ENCODE measurements at places on chromosomes 7 and 10.

DNA sequence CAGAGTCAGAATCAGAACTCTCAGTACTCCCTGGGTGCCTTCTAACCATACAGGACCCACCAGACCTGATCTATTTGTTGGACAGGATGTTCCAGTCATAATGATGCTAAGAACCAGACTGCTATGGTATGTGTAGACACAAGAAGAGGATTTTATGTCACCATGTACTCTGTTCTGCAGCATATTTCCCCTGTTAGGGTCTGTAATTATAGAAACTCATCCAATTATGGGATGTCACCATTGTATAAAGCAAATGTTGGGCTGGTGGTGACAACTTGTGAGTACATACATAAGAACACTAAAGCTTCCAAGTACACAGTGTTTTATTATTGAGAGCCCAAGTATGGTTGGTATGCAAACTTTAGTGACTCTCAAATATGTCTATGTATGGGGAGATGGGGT is 67.1 kb upstream of the AGBL3 start:
- peak; percentile 26 for DNase-seq

DNA sequence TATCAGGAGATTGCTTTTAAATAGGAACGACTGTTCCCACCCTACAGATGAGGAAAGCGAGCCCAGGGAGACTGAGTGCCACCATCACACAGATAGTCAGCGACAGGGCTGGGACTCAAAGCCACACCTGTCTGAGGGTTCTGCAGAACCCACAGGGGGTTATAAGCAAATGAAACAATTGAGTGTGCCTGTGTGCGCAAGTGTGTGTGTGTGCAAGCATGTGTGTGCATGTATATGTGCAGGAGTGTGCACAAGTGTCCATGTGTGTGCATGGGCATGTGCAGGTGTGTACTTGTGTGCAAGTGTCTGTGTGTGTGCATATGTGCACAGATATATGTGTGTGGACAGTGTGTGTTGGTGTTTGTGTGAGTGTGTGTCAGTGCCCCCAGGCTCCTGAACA is 280.2 kb downstream of the GRID1 start:
- DNase-seq, result no peak

GRCh38 chr10:69866688-69867461 is 65.2 kb downstream of the COL13A1 start:
- peak; percentile 73 for DNase-seq

- no peak for DNase-seq
Measured at GRCh38 chr10:978826-979421, 9.3 kb upstream of the GTPBP4 start.

- DNase-seq, result peak; percentile 67
Measured at GRCh38 chr10:17033529-17034260, 95.9 kb downstream of the CUBN start.

DNA sequence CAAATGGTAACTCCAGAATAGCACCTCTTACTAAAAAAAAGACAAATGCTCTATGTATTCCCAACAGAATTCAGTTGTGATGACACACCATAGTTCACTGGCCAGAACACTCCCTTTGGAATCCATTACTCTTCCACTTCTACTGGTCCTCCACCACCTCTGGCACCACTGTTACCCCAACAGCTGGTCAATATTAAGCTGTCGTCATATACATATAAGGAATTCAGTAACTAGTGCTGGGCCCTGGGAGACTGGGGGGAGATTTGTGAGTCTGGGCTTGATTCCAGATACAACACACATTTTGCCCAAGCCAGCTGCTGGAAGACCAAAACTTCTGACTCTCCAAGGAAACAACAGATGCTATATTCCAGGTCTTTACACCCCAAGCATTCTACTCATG is 26.0 kb upstream of the ITGA8 start:
- peak; percentile 36 for DNase-seq

- no peak for DNase-seq
Measured at GRCh38 chr7:114255404-114255841, 159.2 kb upstream of the FOXP2 start.

DNA sequence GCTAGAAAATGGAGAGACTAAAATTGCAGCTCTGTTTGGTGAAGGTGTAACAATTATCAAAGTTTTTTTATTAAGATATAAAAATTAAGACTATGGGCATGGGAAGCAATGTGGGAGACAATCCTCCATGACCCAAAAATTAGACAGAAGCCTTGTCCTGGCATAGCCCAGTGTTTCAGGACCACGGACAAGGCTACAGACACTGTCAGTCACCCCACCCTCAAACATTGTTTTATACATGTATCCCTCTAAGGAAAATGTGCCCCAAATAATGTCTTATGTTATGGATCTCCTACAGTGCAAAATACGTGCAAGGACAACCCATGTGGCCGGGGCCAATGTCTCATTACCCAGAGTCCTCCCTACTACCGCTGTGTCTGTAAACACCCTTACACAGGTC is 24.0 kb downstream of the HABP2 start:
- no peak for DNase-seq

GRCh38 chr7:91293136-91293535 is 28.9 kb downstream of the FZD1 start:
- no peak for DNase-seq

DNA sequence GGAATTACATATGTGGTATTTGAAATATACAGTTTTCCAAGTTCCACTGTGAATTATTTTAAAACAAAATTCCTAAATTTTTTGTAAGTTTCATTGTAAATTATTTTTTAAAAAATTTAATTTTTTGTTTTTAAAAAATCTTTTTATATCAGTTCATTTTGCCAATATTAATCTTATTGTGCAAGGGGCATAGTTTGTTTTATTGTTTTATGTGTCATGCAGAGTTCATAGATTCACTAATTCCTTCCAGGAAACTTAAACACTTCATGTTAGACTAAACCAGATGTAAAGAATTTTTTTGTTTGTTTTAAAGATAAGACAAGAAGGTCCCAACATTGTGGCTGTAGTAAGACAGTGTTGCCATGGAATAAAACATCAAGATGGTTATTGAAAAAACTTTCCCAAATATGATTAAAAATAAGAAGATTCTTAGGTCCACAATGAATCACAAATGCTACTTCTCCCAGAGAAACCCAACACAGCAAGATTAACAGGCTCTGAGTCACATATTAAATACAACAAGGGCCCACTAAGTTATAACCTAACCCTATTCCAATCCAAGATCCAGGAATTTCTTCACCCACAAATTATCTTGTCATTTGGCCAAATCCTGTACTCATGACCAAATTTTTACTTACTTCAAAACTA is 464.7 kb upstream of the IGFBP3 start:
- peak; percentile 98 for DNase-seq

DNA sequence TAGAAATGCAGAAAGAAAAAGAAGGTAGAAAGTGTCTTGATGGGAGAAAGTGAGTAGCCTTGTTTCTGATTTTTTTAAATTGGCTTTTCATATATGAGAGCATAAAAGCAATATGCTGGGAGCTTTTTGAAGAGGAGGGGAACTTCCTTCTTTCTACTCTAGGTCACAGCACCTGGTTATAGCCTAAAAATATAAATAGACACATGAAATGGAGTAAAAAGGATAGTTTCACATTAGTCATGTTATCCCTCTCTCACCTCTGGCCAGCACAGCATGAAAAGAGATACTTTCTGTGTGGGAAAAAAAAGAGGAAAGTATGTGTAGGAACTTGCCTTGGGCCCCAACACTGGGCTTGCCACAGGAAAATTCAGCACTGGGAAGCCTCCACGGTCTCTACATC is 292.2 kb upstream of the ZWINT start:
- DNase-seq, result no peak

DNA sequence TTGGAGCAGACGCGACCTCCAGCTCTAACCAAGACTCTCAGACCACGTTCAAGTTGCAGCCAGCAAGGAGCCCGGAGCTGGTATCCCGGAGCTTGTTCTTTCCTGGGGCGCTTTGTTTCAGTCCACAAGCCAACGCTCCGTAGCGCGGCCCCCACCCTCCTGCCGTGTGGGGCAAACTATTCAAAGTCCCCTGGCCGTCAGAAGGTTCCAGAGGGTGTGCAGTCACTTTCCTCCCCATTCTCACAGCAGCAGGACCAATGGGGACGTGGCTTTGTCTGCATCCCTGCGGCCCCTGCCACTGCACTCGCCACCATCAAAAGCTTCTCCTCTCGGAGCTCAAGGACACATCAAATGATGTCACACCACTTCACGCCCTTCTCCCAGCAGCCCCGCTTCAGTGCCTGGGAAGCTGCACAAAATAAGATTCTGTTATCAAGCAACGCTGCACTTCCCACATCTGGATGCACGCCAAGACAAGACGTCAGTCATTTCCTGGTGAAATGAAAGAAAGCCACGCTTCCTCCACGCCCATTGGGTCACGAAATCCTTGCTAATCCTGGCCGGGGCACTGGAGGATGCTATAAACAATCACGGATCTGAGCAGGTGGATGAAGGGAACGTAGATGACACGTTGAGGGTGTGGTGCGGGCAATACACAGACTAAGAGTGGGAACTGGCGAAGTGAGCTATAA is 348.2 kb downstream of the PTPRN2 start:
- DNase-seq, result no peak

DNA sequence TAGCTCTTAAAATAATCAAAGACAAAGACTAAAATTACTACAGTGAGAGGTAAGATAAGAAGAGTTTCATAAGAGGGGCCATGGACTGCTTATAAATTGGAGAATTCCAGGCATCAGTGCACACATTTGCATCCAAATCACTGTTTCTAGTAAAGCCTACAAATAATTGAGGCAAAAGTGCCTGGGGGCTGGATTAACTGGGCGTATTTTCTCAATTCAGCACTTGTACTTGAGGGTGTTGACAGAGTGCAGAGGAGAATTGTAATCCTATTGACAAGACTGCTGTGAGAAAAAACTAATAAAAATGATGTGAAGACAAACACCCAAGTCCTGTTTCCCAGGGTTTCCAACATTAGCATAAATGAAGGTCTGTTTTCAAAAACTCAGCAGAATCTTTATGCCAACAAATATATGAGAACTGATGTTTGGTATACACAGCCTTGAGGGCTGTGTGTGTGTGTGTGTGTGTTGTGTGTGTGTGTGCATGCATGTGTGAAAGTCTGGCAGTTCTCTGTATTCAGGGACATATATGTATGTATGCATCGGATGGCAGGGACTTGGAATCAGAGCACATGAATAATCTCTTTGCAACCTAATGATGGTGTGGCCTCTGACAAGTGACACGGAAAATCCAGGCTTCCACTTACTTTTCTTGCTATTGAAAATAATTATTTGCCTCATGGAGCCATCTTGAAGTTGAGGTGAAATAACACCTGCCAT is 182.1 kb upstream of the CDC14C start:
- no peak for DNase-seq

DNA sequence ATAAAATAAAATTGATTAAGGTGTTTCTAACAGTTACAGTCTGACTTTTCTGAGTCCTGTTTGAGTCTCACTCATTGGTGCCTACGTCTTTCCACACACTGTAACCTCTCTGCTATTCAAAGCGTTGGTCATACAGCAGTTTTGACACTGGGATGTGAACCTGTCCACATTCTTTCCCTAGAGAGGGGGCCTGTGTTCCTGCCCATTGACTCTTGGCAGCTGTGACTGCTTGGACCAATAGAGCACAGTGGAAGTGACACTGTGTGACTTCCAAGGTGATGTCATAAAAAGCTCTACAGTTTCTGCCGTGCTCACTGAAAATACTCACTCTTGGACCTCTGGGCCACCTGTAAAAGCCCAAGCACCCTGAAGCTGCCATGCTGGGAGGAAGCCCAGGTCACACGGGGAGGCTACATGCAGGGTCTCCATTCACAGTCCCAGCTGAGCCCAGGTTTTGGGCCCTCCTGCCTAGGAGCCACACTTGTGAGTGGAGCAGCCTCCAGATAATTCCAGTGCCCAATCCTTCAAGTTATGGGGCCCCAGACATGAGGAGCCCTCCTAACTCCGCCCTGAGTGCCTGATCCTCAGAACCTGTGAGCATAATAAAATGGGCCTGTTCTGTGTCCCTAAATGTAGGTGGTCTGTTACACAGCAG is 704 bp upstream of the ANTXRL start:
- no peak for DNase-seq

DNA sequence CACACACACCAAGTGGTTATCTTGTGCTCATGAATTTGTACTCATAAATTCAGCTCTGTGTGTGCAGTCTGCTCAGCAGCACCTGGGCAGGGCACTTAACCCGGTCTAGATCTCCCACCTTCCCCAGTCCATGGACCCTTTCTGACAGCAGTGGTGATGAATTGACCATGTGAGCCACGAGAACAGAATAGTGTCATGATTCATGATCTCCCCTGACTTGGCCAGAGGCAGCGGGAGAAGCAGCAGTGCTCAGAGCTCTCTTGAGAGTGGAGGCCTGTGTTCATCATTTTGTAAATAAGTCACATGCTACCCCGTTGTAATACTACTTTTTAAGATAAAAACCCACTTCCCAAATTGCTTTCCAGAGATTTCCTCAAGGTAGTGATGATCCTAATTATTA is 74.2 kb downstream of the GALNT17 start:
- no peak for DNase-seq

GRCh38 chr7:116443101-116443523 is 56.4 kb upstream of the CAV2 start:
- peak; percentile 98 for DNase-seq

- no peak for DNase-seq
Measured at GRCh38 chr10:69243817-69244216, 23.7 kb downstream of the HKDC1 start.

GRCh38 chr7:43278088-43278644 is 165.7 kb downstream of the HECW1 start:
- DNase-seq, result peak; percentile 63

DNA sequence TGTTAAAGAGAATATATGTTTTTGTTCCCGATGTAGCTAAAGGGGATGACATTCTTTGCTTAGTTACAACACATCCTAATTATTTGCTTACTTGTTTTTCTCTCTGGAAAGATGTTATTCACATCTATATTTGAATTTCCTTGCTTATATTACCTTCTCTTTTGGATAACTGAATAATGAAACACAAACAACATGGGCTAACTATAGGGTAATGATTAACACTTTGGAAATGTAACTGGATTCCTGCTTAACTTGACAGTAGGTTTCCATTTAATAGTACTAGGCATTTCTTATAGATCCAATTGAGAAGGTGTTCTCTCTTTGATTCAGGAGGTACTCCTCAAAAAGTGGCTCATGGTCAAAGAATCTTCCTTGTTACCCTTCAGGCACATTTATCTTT is 141.1 kb downstream of the CCSER2 start:
- DNase-seq, result peak; percentile 20

GRCh38 chr7:44264221-44264931 is 61.0 kb downstream of the CAMK2B start:
- no peak for DNase-seq

GRCh38 chr10:130954326-130954905 is 357.1 kb downstream of the TCERG1L start:
- DNase-seq, result no peak

Measured in HCEC 1CT (cell line).